Skeletal muscle cell (primary cell): ENCODE measurements at places on chromosomes 7 and 10.

DNA sequence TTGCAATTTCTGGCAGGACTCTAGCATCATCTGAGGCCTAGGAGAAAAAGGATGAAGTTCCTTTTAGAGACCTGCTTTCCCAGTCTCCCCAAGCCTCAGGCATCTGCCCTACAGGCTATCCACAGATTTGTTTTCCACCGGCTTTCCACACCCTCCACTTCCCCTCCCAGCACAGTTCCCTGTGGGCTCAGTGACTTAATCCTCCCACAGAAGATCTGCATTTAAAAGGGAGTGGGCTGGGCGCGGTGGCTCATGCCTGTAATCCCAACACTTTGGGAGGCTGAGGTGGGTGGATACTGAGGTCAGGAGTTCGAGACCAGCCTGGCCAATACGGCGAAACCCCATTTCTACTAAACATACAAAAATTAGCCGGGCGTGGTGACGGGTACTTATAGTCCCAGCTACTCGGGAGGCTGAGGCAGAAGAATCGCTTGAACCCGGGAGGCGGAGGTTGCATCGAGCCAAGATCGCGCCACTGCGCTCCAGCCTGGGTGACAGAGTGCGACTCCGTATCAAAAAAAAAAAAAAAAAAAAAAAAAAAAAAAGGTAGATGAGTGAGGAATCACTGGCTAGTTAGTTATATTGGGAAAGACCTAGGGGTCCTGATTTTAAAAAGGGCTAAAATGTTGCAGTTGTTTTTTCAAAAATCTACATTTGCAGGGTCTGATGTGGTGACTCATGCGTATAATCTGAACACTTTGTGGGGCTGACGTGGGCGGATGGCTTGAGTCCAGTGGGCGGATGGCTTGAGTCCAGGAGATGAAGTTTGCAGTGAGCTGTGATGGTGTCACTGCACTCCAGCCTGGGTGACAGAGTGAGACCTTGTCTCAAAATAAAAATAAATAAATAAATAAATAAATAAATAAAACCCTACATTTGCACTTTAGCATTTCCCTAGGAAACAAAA lies 119.5 kb downstream of the BAMBI start:
- no peak for DNase-seq

DNA sequence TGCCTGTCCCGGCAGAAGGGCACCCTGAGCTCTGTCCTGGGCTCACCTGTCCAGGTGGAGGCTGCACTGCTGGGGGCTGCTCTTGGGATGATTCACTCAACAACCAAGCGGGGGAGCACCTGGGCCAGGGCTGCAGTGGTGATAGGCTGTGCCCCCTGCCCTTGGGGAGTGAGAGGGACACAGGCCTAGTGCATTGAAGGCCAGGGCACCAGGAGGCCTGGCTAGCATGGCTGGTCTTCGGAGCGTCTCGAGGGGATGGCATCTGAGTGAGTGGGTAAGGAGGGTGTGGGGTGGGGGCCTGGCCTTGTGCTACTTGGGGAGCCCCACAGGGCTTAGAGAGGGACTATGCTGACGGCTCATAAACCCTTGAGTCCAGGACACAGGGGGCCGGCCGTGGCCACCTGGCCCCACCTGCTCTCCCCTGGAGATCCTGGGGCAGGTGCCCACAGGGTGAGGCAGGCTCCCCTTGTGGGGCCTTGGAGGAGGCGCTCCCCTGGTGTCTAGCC lies 3.1 kb downstream of the PWWP2B start:
- DNase-seq, result no peak

DNA sequence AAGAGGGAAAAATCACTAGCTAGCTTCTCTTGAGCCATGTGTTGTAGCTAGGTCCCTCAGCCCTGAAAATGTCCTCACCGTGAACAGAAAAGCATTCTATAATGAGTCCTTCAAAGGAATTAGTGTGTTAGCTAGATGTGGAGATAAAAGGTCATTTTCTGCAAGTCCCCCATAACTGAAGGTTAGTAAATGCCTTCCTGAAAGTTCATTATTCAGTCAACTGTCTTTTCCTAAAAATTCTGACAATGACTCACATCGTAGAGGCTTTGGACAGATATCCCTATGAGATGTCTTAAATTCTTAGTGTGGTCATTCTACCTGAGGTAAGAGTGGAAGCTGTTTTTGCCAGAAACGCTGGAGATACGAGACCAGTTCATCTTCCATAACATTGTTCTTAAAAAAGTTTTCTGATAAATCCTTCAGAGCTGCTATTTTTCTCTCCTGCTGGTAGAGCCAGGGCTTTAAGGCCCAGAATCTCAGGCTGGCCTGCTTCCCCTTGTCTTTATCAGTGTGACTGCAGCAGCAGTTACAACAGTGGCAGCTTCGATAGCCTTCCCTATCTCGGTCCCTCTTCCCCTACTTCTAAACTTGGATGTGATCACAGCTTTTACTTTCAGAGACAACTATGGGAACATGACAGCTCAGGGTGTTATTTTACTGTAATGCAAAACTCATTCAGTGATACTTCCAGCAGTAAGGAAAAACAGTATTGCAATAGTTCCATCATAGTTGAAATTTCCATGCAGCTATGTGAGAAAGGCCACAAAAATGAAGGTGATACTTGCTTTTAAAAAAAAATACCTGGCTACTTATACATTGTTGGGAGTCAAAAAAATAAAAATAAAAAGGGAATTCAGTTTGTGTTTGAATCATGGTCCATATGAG lies 37.3 kb upstream of the PRKAR2B start:
- DNase-seq, result no peak

- DNase-seq, result no peak
These were observed 246.0 kb downstream of the ELFN1 start for GRCh38 chr7:1915956-1916600.

DNA sequence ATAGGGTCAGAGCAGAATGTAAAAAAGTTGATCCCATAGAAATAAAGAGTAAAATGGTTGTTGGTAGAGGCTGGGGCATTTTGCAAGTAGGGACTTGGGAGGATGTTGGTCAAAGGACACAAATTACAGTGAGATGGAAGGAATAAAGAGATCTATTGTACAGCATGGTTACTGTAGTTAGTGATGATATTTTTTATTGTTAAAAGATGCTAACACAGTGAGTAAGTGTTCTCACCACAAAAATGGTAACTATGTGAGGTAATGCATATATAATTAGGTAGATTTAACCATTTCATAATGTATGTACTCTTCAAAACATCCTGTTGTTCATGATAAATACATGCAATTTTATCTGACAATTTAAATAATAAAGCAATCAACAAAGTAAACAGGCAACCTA lies 280.7 kb upstream of the MAGI2 start:
- DNase-seq, result no peak

DNA sequence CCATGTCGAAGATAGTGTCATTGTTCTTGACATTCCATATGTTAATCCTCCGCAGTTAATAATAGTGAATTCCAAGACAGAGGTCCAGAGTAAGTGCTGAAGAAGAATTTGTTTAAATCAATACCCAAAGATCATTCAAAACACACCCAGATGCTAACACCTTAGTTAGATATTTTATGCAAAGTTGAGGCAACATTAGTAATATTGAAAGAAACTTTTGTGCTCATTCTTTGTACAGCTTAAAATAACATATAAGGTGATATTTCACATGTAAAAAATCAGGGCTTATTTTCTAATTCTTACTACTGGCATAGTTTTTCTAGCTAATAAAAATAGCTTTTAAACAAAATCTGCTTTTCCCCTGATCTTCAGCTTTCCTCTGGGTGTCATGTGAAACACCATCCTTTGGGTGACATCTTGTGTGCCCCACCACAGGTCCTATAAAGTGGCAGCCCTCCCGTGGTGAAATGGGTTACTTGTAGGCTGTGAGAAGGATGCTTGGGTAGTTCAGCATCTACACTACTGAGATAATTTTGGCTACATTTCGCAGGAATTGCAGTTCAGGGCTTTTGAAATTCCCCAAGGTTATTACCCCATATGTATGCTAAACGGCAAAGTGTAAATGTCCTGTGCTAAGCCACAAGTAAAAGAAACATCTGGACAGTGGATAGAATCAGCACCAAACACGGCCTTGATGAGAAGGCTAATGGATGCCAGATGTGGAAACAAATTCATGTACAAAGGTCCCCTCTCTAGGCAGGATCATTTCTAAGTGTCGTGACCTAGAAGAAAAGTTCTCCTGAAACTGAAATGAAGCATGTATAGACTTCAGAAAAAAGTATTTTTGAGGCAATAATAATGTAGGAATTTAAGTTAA lies 105.4 kb downstream of the GRM3 start:
- DNase-seq, result no peak

DNA sequence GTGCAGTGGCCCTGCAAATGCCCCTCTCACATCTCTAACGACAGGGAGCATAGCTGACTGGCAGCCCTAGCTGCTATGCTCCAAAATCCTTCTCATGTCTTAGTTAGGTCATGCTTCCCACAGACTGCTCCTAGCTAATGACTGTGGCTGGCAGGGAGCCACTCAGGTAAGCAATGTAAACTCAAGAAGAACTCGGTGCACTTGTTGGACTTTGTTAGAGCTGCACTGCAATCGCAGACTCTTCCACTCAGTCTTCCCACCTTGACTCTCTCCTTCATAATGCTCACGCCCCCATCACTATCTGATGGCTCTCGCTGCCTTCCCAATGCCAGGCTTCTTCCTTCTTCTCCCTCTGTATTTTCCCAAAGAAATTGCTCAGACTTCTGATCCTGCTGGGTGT lies 24.0 kb downstream of the OR9A2 start:
- DNase-seq, result no peak

DNA sequence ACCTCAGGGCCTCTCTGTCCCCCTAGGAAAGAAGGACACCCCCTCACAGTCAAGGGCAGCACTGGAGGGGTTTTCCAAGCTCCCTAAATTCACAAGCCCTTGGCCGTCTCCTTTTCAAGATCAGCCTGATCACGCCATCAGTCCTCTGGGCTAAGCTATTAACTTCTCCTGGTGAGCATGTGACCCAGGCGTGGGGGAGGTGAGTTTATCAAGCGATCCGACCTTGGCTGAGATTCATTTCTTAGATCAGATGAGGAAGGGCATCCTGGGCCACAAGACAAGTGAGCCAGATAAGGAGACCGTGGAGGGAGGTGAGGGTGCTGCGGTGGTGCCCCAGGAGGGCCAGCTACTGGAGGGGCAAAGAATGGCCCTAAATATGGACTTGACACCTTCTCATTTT lies 19.2 kb upstream of the EN2 start:
- no peak for DNase-seq
